Fibroblast of skin of back (primary cell): ENCODE measurements at places on chromosomes 11 and 22.

DNA sequence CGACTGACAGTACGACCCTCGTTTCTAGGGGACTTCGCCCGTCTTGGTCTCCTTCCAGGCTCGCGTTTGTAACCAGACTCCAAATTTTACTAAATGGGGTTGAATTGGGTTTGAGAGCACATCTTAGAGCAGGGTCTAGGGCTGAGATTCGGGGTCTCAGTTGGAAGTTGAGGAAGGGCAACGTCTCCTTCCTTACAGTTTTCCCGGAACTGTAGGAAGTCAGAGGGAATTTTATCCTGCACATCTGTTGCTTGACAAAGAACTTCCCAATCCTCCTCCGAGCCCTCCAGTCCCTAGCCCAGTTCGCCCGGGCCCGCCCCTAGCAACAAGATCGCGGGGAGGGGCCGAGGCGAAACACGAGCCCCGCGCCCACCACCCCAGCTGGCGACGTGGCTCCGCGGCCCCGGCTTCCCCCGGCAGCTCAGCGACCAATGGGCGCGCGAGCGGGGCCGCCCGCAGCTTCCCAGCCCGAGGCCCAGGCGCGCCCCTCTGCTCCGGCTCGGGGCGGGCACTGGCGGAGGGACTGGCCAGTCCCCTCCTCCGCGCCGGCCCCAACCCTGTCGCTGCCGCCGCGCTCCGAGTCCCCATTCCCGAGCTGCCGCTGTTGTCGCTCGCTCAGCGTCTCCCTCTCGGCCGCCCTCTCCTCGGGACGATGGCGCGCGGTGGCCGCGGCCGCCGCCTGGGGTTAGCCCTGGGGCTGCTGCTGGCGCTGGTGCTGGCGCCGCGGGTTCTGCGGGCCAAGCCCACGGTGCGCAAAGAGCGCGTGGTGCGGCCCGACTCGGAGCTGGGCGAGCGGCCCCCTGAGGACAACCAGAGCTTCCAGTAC is at the start of gene RCN1:
Gene RCN1, plus strand, starts transcription at position 530 of the 826 bp plus-strand sequence. Its CDS starts 123 bp downstream, at position 653.
- peak; percentile 88 for DNase-seq

DNA sequence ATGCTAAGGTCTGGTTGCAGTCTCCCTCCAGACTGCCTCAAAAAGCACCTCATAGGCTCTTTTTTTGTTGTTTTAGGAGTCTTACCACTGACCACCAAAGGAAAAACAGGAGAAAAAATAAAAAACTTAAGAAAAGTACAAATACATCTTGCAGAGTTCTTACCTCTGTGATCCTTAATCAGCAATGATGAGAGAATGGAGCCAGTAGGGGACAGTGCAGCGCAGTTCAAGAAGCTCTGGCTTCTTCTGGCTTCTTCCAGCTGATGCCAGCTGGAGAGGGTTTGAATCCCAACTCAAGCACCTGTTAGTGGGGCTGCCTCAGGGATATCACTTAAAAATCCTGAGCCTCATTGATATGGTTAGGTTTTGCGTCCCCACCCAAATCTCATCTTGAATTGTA is 223.3 kb upstream of the ISX start:
- no peak for DNase-seq

DNA sequence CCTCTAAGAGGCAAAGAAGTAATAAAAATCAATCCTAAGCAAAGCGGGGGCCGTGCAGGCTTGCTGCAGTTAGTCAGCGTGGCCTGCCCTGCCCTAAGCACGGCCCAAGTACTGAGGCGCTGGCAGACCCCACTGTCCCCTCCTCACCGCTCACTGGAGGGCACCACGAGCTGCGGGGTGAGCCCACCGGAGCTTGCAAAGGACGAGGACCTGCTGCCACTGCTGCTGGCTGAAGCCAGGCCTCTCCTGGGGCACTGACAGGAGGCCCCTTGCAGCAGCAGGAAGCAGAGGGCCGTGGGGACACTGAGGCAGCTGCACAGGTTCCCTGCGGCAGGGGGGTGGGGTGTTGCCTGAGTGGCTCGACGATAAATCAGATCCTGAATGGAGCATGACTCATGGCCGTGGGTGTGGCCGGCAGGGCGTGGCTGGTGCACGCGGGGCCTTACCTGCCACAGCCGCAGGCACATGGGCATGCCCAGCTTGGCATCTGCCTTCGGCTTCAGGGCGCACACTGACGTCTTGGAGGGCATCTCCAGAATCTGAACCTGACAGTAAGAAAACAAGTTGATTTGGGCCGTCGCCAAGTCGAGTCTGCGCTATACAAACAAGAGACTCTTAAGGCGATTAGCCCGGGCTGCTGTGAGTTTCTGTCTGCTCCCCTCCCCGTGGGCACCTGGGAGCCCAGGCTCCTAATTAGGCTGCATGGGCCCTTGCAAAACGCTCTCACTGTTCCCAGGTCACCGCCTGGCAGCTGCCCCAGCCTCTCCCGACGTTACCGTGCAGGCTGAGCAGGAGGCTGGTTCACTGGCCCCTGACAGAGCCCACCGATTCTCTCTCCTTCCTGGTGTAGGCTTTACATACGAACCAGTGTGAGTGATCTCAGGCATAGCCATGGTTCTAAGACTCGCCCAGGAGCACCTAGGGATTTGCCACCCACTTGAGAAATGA is 45.9 kb downstream of the TBX1 start:
- DNase-seq, result no peak

DNA sequence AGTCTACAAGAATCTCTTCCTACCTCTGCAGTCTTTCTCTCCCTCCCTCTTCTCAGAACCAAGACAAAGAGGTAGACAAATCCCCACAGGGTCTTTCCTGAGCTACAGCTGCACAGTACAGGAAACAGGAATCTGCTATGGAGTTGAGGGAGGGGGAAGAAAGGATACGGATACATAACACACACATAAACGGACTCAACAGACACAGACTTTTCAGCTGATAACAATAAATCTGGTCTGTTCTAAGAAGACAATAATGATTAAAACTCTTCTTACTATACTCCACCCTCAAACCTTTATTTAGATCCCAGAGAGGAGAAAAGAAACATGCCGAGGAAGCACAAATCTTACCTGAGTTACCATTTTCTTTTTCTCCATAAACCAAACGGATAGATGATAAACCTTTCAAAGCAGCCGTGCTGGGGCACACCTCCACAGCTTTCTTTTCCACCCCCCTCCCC is 122.2 kb downstream of the APOL5 start:
- DNase-seq, result peak; percentile 38

GRCh38 chr11:73671701-73672100 is 25.3 kb downstream of the PLEKHB1 start:
- DNase-seq, result no peak

DNA sequence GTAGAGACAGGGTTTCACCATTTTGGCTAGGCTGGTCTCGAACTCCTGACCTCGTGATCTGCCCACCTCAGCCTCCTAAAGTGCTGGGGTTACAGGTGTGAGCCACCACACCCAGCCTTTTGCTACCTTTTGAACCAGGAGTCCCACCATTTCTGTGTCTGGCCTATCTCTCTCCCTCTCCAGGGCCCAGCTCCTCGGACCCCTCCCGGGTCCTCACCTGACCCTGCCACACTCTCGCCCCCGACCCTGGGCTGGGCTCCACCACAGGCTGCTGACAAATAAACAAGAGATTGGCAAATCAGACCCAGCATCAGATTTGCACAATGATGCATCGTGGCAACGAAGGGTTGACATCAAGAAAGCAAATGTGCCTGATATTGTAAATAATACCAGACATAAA is 8.8 kb downstream of the KRTAP5-5 start:
- DNase-seq, result no peak

DNA sequence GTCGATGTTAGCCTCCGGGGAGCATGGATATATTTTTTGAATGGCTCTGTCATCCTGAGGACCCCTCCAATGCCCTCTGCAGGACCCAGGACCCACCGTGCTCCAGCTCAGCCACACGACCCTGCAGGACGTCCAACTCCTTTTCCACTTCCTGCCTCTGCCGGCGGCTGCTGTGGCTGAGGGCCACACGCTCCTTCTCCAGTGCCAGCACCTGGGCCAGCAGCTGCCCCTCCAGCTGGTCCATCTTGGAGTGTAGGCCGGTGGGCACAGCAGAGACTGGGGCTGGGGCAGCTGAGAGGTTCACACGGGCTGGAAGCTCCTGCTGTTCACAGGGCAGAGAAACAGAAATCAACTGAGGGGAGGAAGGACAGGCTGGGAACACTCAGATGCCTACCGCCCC is 15.6 kb downstream of the NPTXR start:
- no peak for DNase-seq

GRCh38 chr11:135069890-135070289 is 657.8 kb upstream of the B3GAT1 start:
- peak; percentile 11 for DNase-seq

- peak; percentile 86 for DNase-seq
Observed at GRCh38 chr11:66020618-66021357, 5.5 kb downstream of the CATSPER1 start.

- no peak for DNase-seq
Observed at GRCh38 chr11:34180040-34180813, 74.8 kb downstream of the NAT10 start.

DNA sequence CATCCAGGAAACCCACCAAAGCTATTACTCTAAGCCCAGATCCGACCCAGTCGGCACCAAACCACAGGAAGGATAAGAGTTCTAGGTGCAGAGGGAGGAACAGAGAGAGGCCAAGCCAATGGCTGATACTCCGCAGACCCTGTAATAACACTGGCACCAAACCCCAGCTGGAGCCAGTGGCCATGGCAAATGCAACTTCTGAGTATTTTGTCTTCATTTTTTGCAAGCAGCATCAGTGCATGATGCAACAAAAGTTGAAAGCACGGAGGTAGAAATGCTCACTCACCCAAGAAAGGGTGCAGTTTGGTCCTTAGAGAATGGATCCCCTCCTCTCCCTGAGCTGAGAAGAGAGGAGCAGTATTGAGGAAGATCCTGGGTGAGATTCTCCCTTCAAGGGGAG is 2.8 kb downstream of the TMEM121B start:
- DNase-seq, result no peak

DNA sequence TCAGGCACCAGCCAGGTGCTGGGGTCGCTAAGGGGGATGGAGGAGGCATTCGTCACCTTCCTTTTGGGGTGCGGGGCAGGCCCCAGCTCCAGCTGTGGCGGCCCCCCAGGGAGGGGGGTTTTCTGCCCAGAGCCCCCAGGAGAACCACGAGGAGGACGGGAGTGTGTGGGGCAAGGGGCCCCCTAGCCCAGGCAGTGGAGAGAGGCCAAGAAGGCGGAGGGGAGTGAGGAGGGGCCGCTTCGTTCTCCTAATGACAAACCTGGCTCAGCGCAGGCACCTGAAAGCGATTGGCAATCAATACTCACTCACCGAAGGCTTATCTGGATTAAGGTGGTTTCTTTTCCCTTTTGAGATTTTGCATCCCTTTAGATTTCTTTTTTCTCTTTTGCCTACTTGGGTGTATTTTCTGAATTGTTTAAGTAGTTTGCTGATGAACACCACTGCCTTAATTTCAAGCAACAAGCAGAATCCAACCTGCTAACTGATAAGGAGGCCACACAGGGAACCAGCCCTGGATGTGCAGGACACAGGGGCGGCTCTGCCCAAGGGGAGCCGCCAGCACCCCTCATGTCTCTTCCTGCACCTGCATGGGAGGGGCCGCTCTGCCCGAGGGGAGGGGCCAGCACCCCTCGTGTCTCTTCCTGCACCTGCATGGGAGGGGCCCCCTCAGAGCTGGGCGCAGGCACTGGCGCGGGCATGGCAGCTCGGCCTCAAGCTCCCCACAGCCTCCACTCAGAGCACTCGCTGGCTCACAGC is 122.3 kb downstream of the BRD1 start:
- DNase-seq, result no peak

GRCh38 chr11:130095326-130095725 is 25.6 kb downstream of the APLP2 start:
- no peak for DNase-seq

- DNase-seq, result peak; percentile 52
Observed at GRCh38 chr11:91231226-91231625, 993.4 kb upstream of the FAT3 start.

- DNase-seq, result peak; percentile 55
Observed at GRCh38 chr22:37623075-37624016, 14.7 kb downstream of the GGA1 start.

- no peak for DNase-seq
Observed at GRCh38 chr11:114154271-114155047, 94.9 kb downstream of the ZBTB16 start.

DNA sequence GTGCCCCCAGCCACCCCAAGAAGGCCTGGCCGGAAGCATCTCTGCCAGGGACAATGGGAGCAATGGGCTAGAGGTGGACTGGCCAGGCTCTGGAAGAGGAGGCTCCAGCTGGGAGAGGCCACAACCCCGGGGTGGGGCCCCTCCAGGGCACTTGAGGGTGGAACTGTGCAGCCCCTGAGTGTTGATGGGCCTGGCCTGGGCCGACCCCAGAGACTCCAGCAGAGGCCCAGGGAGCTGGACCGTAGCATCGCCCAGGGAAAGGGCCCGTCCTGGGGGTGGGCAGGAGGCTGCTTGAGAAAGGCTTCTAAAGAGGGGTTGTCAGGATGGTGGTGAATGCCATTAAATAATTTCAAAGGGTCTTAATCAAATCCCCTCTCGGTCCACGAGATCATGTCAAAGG is 30.4 kb downstream of the CDKN1C start:
- DNase-seq, result no peak

GRCh38 chr11:15969701-15970329 is 386.5 kb downstream of the SOX6 start:
- peak; percentile 53 for DNase-seq

- DNase-seq, result no peak
Observed at GRCh38 chr22:45418770-45419138, 5.3 kb downstream of the RIBC2 start.

GRCh38 chr11:110176366-110177085 is 83.3 kb downstream of the ZC3H12C start:
- peak; percentile 57 for DNase-seq

DNA sequence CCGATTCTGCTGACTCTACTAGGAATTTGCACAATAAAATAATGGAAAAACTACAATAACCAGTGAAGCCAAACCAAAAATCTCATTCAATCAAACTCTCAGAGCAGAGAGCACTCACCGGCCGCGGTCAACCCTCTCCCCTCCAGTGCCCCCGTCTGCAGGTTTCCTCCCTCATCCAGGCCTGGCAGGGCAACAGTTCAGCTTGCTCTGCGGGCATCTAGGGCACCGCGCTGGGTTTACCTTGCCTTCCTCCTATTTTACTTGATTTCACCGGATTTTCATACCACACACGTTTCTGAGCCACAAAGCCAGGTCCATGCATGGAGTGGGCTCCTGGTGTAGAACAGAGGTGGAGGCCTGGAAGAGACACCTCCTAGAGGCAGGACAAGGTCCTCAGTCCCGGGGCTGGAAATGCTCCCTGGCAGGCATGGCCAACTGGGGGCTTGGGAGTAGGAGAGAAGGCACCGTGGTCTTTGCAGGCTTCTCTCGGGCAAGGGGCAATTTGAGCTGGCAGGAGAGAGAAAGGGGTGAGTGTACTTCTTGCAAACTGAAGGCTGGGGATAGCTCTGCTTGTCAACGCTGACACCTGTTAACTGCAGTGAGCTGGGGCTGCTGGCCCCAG is 938.4 kb downstream of the BRD1 start:
- no peak for DNase-seq

GRCh38 chr11:94305146-94305545 is 766 bp downstream of the IZUMO1R start:
- DNase-seq, result peak; percentile 20
